Activated CD8-positive, alpha-beta memory T cell treated with anti-CD3 and anti-CD28 coated beads for 1 hour (primary cell): ENCODE measurements at places on chromosomes 5 and 9.
A peak's percentile ranks its signal among the peaks of the same experiment; 100 is the strongest.

- DNase-seq = no peak
Observed at GRCh38 chr5:140978260-140978659, 12.0 kb downstream of the PCDHAC2 start.

GRCh38 chr9:131333771-131334628 is 44.5 kb downstream of the PLPP7 start:
- no peak for DNase-seq

GRCh38 chr5:40089269-40089668 is 590.4 kb upstream of the PTGER4 start:
- no peak for DNase-seq

- no peak for DNase-seq
Observed at GRCh38 chr5:104186100-104186499, 623.5 kb upstream of the NUDT12 start.

DNA sequence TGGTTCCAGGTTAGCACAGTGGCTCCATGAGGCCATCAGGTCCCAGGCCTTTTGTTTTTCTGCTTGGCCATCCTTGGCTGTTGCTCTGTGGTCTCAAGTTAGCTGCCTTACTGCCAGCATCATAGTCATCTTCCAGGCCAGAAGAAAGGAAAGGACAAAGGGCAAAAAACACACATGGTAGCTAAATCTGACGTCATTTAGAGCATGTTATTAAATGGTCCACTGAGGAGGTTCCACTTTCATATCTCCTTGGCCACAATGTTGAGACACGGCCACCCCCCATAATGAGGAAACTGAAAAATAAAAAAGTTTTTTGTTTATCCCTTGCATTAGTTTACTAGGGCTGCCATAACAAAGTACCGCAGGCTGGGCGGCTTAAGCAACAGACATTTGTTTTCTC is 106.4 kb upstream of the NIPBL start:
- DNase-seq = no peak

DNA sequence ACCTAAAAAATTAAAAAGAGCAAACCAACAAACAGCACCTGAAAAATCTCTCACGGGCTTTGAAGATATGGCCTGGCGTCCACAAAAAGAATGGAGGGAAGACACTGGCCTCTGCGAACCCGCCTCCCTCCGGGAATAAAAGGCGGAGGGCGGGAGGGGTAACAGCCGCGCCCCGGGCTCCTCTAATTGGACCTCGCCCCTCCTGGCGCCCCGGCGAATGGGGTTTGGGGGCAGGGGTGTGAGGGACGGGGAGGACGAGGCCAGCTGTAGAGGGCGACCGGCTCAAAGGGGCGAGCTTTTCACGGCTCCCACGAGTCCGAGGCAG is 753 bp downstream of the FANCC start:
- DNase-seq = peak; percentile 17

GRCh38 chr5:132510076-132510475 is 19.5 kb upstream of the IRF1 start:
- DNase-seq = no peak

DNA sequence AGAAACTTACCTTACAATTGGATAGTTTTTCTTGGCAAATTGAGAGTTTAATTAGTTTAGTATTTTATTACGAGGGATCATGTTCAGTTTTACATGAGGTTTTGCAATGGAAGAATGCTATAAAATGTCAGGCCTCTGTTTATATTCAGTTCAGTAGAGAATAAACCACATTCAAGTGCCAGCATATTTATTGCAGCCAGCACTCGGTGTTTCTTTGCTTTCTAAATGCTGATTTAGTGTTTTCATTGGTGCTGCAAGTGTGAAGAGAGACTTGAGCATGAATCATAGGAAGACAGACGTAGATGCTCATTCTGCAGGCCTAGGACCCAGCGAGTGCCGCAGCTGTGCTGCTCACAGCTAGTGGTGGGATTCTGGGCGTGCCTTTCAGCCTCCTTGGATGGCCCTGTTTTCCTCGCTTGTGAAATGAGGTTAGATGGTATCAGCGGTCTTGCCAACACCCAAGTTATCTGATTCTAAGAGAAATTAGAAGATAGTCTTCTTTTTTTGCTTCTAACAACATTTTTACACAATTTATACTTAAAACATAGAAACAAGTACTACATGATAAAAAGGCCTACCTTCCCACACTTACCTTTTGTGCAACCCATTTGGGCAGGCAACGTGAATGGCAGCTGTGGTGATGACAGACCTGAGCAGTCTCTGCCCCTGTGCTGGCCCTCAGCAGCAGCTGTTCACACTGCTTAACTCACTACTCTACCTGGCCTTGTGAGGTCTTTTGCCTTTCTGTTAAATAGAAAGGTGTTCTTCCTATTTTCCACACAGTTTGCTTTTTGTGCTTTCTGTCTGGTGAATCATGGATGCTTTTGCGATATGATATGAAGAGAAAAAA is 26.8 kb upstream of the TNFAIP8 start:
- DNase-seq = peak; percentile 55

DNA sequence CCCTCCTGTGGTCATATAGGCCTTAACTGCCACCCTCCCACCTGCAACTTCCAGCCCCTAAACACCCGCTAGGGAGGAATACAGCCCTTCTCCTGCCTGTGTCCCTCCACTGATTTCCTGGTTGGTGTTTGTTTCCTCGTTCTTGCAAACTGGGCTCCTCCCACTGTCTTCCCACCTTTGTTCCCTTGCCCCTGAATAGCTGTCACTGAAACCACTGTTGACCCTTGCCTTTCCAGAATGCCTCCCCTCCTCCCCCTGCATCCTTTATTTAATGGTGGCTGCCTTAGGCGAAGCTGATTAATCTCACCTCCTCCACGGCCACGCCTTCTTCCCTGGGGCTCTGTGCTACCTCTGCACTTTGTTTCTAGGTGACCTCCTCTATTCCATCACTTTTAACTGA is 626.7 kb downstream of the BNC2 start:
- DNase-seq = no peak

DNA sequence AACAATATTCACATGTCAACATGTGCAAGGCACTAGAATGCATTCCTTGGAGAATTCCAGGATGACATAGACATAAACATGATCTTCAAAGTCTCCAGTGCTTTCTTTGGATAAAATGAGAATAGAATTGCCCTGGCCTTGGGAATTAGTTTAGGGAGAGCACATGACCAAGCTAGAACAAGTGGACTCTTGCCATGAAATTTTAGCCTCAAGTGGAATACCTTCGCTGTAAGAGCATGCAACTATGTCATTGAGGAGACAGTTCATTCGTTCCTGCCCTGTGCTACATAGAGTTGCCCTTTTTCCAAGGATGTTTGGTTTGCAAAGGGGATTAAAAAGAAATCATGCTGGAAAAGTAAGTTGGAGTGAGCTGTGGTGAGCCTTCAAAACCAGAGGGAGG is 42.7 kb downstream of the ZFAND5 start:
- no peak for DNase-seq

DNA sequence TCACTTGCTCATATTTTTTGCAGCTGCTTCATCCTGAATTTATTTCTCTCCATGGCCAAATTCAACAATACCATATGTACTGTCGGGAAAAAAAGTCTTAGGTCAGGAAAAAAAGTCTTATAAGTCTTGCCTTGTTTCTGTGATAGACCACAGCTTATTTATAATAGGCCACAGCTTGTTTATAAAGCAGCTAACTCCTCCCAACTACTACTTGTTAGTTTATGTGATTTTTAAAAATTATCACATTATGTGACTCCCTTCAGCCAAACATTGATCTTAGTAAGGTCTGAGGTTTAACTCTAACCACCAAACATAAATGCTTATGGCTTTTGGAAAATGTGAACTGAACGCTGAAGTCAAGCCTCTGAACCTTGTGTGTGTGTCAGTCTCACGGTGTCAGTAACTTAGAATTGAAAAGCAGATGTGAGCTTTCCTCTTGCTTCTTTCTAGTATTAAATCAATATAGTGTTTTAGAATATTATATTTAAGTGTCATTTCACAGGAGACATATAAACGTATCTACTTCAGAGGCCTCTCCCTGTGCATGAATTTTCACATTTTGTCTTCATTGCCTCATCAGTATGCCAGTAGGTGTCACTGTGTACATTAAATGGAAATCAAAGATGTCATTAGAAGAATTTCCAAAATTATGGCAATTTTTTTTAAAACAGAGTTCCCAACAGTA is 51.3 kb downstream of the SNX24 start:
- no peak for DNase-seq

DNA sequence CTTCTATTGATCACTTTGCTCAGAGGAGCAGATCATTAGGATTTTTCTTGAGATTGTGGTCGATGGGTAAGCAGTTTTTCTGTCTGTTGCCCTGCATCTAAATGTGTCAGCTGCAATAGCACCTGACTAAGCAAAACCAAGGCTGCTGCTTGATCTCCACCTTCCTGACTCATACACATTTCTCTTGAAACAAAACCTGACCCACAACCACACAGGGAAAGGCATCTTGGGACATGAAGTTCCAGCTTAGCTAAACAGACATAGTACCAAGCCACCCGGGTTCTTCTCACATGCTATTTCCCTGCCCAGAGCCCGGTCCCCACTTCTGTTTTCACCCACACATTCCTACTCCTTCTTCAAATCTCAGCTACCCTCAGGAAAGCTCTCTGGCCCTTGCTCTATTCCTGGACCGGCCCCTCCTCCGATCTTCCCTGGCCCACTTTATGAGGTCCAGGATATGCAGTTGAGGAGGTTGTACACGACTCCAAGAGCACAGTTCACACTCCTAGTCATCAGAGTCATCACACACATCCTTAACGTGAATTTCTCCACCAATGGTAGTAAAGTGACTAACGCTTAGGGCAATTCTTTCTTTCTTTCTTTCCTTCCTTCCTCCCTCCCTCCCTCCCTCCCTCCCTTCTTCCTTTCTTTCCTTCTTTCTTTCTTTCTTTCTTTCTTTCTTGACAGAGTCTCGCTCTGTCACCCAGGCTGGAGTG is 16.0 kb upstream of the ZBTB43 start:
- no peak for DNase-seq

DNA sequence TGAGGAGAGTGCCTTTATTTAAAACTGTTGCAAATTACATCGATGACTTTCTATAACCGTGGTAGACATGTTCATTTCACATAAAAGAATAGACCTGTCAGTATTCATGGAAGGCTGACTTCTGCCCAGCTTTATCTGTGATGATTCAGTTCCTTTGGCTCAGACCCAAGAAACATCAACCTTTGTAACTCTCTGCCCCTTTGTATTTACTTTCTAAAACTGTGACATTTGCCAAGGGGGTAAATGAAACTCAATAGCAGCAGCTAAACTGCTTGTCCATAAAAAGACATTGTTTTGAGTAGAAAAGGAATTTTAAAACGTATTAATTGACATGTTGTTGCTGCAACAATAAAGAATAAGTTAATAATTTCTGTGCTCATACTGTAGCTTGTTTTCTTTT is 137.8 kb upstream of the ANKH start:
- no peak for DNase-seq

- no peak for DNase-seq
Observed at GRCh38 chr9:20417373-20418080, 204.8 kb downstream of the MLLT3 start.

DNA sequence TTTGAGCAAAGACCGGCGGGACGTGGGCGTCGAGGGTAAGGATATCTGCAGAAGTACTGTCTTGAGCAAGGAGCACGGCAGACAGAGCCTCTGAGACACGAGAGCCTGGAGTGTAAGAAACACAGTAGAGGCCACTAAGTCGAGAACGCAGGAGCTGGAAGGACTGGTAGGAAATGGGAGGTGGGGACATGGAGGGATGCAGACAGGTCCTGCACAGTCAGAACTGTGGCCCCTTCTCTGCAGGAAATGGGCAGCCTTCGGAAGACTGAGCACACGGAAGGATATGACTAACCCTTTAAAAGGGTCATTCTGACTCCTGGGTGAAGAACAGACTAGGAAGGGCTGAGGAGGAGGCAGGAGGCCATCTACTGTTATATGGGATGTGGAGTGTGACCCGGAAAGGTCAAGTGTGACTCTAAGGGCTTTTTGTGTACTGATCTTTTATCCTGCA is 1.4 kb upstream of the CAMSAP1 start:
- no peak for DNase-seq

GRCh38 chr5:54098267-54098666 is 212.1 kb downstream of the ARL15 start:
- DNase-seq = no peak

- no peak for DNase-seq
Observed at GRCh38 chr5:111266491-111266890, 42.3 kb downstream of the CAMK4 start.

GRCh38 chr9:111052791-111053190 is 14.5 kb upstream of the LPAR1 start:
- no peak for DNase-seq

- DNase-seq = no peak
Observed at GRCh38 chr5:8981496-8981895, 564.4 kb downstream of the SEMA5A start.

DNA sequence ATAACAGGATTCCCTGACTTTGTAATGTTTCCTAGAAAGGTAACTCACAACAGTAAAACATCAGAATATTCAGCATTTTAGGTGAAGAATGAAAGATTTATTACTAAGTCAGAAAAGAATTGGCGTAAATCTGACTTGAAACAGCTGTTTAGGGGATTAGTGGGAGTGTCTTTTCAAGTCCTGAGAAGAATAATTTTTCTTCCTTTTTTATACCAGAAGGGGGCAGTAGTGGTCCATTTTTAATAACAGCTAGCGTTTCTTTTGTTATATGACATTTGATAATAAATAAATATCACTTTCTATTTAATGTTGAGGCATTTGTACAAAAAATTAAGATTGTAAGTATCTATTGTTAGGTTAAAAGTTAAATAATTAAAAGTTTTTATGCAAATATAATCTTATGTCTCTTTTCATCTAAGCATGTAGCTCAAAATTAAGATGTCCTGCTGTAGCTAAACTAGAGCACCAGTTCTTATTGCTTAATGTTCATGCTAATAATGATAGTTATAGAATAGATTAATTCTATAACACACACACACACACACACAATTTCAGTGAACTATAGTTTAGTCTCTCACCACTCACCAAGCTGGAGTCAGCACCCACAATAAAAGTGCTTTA is 258.7 kb upstream of the ARRDC3 start:
- no peak for DNase-seq

GRCh38 chr9:124017929-124018729 is 6.6 kb downstream of the LHX2 start:
- DNase-seq = no peak

GRCh38 chr9:35556776-35557175 is 48.3 kb upstream of the TESK1 start:
- DNase-seq = no peak
